ENCODE measurements at places on chromosomes 7 and 10. TPM values are rescaled to one million over a fixed set of nuclear protein-coding genes. Genes with fewer than 3 reads are reported as not detected.

The TMEM270 gene
- not detected for total RNA-seq

The FBH1 gene
- 78.9 TPM for total RNA-seq

The CTAGE8 gene
- 0.43 TPM for total RNA-seq

The SP8 gene
- total RNA-seq = not detected

The MRC1 gene
- under 0.01 TPM for total RNA-seq

The GTPBP10 gene
- total RNA-seq = 16.0 TPM

The TAS2R41 gene
- total RNA-seq = not detected

The PANK1 gene
- 5.8 TPM for total RNA-seq

The KAZALD1 gene
- total RNA-seq = 9.1 TPM

The CACNA2D1 gene
- 63.8 TPM for total RNA-seq

The CHAT gene
- total RNA-seq = not detected

The VSTM4 gene
- total RNA-seq = 4.7 TPM

The SMO gene
- 2.3 TPM for total RNA-seq

The MYH16 gene
- total RNA-seq = not detected

The MEPCE gene
- 23.2 TPM for total RNA-seq

The CDHR1 gene
- 0.43 TPM for total RNA-seq

The SGCE gene
- total RNA-seq = 92.8 TPM

The ZNF425 gene
- total RNA-seq = 2.9 TPM

The MINDY3 gene
- 39.7 TPM for total RNA-seq

The KCNMA1 gene
- total RNA-seq = 36.7 TPM

The RBP3 gene
- total RNA-seq = not detected

The HSPA12A gene
- total RNA-seq = 35.4 TPM

The FAM25G gene
- not detected for total RNA-seq

The COL28A1 gene
- under 0.01 TPM for total RNA-seq

The BPGM gene
- 35.8 TPM for total RNA-seq

The SKAP2 gene
- total RNA-seq = 10.4 TPM

The RARRES2 gene
- 139 TPM for total RNA-seq

The TAS2R5 gene
- 0.86 TPM for total RNA-seq

The ZNF775 gene
- 3.0 TPM for total RNA-seq

The ADIRF gene
- total RNA-seq = 2.6 TPM

The TMEM196 gene
- not detected for total RNA-seq

The LAMB1 gene
- 438 TPM for total RNA-seq

The H2BK1 gene
- not detected for total RNA-seq

The ARMC10 gene
- total RNA-seq = 25.8 TPM

The MOGAT3 gene
- total RNA-seq = not detected

The SLC18A2 gene
- total RNA-seq = under 0.01 TPM

The HOXA3 gene
- total RNA-seq = 11.7 TPM

The TLX1 gene
- not detected for total RNA-seq

The CTNNA3 gene
- total RNA-seq = not detected

The DCLRE1A gene
- total RNA-seq = 4.2 TPM

The SEMA3E gene
- 0.43 TPM for total RNA-seq
